Left renal pelvis (tissue), 4 donors: ENCODE measurements at places on chromosomes 12 and 14. TPM values are rescaled to one million over a fixed set of nuclear protein-coding genes. Genes with fewer than 3 reads are reported as not detected.

Gene SUPT16H
- 140 TPM for polyA plus RNA-seq

DNA sequence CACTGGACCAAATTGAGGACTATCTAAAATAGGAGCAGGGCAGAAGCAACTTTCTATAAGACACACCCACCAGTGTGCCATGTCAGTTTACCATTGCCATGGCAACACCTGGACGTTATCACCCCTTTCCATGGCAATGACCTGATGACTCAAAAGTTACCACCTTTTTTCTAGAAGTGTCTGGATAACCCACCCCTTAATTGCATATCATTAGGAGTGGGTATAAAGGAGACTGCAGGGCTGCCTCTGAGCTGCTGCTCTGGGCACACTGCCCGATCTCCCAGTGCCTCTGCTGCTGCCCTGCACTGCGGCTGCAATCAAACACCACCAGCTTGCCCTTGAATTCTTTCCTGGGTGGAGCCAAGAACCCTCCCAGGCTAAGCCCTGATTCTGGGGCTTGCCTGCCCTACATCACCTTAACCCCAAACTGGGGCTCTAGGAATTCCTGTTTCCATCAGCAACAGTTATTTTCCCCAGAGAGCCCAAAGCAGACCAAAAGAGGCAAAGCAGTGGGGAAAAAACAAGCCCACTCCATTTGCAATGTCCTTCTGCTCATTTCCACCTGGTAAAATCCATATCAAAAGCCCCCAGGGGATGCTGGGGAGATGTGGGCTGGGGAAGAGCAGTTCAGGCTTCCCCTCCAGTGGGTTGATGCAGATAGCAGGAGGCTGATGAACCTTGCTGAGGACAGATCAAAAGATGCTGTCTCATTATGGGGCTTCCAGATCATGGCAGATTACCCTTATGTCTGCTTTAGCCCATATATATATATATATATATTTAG, 129.5 kb upstream of the NCOR2 start:
- DNase-seq = no peak

- DNase-seq = no peak
Observed at GRCh38 chr12:5988088-5988487, 43.0 kb upstream of the ANO2 start.

- no peak for DNase-seq
Observed at GRCh38 chr12:114895081-114895480, 211.1 kb upstream of the TBX3 start.

DNA sequence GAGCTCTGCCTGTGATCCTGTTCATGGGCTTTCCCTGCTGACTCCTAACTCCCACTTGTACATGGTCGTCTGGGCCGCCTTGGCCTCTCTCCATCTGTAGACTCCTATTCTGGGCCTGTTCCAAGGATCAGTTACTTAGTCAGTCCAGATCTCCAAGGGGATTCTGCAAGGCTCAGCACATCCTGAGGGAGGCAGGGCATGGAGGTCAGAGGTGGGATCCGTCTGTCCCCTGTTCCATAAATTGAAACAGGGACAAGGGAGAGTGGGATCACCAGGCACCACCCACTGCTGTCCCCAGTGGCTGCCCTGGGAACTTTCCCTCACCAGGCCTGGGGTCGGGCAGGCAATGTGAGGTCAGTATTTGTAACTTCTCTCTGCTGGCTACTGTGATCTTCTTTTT, 43.5 kb downstream of the KCTD10 start:
- no peak for DNase-seq
